Upper lobe of left lung (tissue), 6 donors: ENCODE measurements at places on chromosomes 3 and 15. TPM values are rescaled to one million over a fixed set of nuclear protein-coding genes. Genes with fewer than 3 reads are reported as not detected.

DNA sequence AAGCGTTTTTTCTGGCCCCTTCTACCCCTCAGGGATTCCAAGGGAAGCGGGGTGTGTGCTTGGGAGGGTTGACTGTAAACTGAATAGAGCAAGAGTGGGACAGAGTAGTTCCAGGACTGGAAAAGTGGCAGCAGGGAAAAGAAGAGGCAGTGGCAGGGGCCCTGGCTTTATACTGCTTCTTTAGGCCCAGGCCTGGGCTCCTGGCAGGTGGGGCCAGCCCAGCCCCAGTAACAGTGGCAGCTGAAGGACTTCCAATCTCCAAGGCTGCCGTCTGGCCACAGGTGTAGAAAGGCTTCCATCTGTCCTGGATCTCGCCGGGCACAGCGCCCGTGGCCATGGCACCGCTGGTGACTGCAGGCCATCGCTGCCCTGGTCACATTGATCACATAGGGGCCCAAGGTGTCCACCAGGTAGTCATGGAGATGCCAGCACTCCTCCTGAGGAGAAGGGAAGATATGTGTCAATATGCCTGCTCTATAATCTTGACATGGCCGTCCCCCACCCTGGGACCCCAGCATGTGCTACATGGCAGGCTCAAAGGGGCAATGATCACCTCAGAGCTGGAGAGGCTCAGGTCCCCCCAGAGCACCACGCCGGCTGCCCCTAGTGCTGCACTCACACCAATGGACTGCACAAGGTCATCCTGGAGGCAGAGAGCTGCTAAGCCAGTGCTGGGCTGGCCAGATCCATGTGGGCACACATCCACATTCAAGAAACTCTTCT, 1.0 kb upstream of the IFRD2 start:
- peak overlapping the region; percentile 94 for H3K27ac ChIP-seq
- DNase-seq: no peak
- H3K4me1 ChIP-seq: peaks cover 29% of the 10 kb centered on the region
- no peaks in the 10 kb centered on the region for H3K27me3 ChIP-seq
- H3K36me3 ChIP-seq: peaks cover 23% of the 10 kb centered on the region

GRCh38 chr3:11201251-11202019, 47.1 kb downstream of the HRH1 start:
- H3K36me3 ChIP-seq: no peaks in the 10 kb centered on the region
- H3K4me3 ChIP-seq: no peak overlapping the region
- no peaks in the 10 kb centered on the region for H3K27me3 ChIP-seq
- H3K4me1 ChIP-seq: peaks cover 12% of the 10 kb centered on the region

DNA sequence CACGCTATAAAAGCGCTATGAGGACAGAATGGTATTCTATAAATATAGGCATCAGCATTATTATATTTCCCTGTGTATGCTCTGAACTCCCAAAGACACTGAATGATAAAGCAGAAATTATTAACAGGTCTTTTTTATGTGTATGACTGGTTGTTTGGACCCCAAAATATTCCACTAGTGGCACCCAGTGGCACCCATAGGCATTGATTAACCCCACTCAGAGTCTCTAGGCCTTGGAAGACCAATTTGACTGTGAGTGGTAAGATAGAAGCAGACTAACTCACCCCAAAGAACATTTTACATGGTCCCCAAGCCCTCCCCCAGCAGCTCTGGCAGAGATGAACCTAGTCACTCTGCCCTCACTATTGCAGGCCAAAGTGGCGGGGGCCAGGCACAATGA, 45.4 kb upstream of the UBE2E1 start:
- H3K4me1 ChIP-seq: no peaks in the 10 kb centered on the region
- H3K4me3 ChIP-seq: no peak overlapping the region
- no peaks in the 10 kb centered on the region for H3K36me3 ChIP-seq
- H3K27ac ChIP-seq: no peak overlapping the region
- H3K27me3 ChIP-seq: no peaks in the 10 kb centered on the region
- no peak for DNase-seq

DNA sequence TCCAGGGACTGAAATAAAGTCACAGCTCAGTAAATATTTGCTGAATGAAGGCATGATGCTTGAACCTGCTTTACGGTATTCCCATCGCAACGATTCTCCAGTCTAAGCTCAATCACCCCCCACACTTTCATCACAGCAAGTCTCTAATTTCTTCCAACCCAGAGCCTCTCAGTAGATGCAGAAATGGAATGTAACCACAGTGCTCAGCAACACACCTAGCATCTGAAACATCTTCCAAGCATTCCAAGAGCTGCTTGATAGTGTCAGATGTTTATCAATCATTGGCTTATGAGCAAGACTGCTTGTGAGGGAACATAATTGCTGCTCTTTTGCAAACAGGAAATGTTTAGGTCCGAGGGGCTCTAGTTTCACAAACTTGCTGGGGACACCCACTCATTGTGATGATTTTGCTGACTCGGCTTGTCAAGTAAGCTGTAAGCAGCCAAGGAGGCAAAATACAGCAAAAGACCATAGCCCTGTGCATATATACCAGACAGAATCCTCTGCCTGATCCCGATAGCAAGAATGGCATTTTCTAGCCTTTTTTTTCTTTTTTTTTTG, 751.2 kb downstream of the NR2F2 start:
- H3K27me3 ChIP-seq: no peaks in the 10 kb centered on the region
- no peak overlapping the region for H3K27ac ChIP-seq
- no peaks in the 10 kb centered on the region for H3K4me1 ChIP-seq

DNA sequence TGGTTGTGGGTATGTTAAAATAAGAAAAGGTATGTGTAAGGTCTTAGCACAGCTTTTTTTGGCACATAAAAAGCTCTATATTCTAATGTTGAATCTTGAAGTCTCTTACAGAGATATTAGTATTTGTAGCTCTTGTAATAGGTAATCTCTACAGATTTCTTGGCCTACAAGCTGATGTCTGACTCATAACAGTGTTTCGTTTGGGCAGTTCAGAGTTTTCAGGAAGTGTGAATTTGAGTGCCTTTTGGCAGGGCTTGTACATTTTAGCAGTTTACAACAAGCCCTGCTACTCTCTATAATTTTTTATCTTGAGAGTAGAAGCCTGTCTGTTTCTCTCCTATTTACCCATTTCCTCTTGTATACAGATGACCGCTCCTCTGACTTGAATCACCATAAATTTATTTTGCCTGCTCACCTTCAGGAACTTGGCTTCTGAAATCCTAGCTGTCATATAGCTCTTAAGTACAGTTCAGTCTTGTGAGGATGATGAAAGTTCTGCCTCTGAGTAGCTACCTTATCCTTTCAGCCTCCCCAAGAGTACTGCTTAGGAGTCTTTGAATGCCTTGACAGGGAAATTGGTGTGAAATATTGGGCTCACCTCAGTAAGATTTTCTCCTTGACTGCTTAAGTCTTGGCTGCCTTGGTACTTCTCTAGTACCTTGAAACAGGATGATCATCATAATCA, 419.9 kb upstream of the RARB start:
- DNase-seq: peak; percentile 21
- no peaks in the 10 kb centered on the region for H3K36me3 ChIP-seq
- peaks cover 9% of the 10 kb centered on the region for H3K4me1 ChIP-seq
- H3K27ac ChIP-seq: no peak overlapping the region

DNA sequence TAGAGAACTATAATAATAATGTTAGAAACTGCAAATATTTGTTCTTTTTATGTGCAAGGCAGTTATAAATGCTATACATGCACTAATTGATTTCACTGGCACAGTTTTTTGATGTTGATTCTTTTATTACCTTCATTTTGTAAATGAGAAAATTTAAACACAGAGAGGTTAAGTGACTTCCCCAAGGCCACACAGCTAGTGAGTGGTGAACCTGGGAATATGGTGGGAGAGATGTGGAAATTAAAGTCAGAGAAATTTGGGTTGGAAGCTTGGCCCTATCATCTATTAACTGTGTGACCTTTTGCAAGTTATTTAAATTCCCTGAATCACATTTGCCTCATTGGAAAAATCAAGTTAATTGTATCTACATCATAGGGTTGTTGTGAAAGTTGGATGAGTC, 39.6 kb upstream of the AKAP13 start:
- no peak overlapping the region for H3K4me3 ChIP-seq
- no peaks in the 10 kb centered on the region for H3K36me3 ChIP-seq
- H3K27me3 ChIP-seq: no peaks in the 10 kb centered on the region
- no peaks in the 10 kb centered on the region for H3K4me1 ChIP-seq
- no peak overlapping the region for H3K27ac ChIP-seq
- DNase-seq: no peak

DNA sequence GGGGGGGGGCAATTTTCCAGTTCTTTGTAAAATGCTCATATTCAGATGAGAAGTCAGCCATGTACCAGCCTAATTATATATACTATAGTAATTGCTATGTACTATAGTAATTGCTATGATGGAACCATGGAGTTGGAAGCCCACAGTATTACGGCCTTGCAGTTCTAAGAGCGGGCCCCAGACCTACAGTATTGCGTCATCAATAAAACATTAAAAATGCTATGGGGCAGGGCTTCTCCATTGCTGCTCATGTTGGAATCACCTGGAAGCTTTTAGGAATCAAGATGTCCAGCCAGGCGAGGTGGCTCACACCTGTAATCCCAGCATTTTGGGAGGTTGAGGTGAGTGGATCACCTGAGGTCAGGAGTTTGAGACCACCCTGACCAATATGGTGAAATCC, 443.7 kb upstream of the GRM7 start:
- H3K4me3 ChIP-seq: no peak overlapping the region
- no peaks in the 10 kb centered on the region for H3K36me3 ChIP-seq
- DNase-seq: no peak
- no peaks in the 10 kb centered on the region for H3K27me3 ChIP-seq
- H3K4me1 ChIP-seq: no peaks in the 10 kb centered on the region

DNA sequence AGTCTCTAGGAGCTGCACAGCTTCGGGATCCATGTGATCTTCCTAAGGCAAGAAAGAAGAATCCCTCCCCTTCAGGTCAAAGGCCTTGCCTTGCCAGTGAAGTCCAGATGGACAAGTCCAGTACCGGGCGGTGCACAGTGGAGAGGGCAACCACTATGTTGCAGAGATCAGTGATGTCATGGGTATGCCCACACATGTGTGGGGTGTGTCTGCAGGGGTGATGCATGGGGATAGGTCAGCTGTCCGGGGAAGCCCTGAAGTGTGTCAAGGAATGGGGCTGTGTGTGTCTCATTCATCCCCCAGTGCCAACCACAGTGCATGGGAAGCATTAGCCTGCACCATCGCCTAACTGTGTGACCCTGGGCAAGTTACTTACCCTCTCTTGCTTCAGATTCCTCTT, 66.5 kb downstream of the TLE3 start:
- no peaks in the 10 kb centered on the region for H3K27me3 ChIP-seq
- H3K27ac ChIP-seq: no peak overlapping the region
- H3K4me3 ChIP-seq: no peak overlapping the region

- H3K27me3 ChIP-seq: peaks cover 28% of the 10 kb centered on the region
- peaks cover 20% of the 10 kb centered on the region for H3K4me1 ChIP-seq
- DNase-seq: no peak
- H3K36me3 ChIP-seq: no peaks in the 10 kb centered on the region
- peak overlapping the region; percentile 84 for H3K27ac ChIP-seq
These were observed 4.3 kb downstream of the PTH1R start for GRCh38 chr3:46881596-46882376.

GRCh38 chr3:154304936-154305335, 19.4 kb downstream of the DHX36 start:
- no peaks in the 10 kb centered on the region for H3K27me3 ChIP-seq
- no peak overlapping the region for H3K27ac ChIP-seq
- H3K36me3 ChIP-seq: peaks cover 27% of the 10 kb centered on the region
- no peaks in the 10 kb centered on the region for H3K4me1 ChIP-seq
- DNase-seq: no peak
- no peak overlapping the region for H3K4me3 ChIP-seq

- H3K36me3 ChIP-seq: peaks cover 13% of the 10 kb centered on the region
- H3K4me3 ChIP-seq: no peak overlapping the region
- DNase-seq: no peak
- peaks cover 8% of the 10 kb centered on the region for H3K4me1 ChIP-seq
- H3K27ac ChIP-seq: no peak overlapping the region
- no peaks in the 10 kb centered on the region for H3K27me3 ChIP-seq
These were observed 109.5 kb downstream of the PGPEP1L start for GRCh38 chr15:98898122-98898521.

DNA sequence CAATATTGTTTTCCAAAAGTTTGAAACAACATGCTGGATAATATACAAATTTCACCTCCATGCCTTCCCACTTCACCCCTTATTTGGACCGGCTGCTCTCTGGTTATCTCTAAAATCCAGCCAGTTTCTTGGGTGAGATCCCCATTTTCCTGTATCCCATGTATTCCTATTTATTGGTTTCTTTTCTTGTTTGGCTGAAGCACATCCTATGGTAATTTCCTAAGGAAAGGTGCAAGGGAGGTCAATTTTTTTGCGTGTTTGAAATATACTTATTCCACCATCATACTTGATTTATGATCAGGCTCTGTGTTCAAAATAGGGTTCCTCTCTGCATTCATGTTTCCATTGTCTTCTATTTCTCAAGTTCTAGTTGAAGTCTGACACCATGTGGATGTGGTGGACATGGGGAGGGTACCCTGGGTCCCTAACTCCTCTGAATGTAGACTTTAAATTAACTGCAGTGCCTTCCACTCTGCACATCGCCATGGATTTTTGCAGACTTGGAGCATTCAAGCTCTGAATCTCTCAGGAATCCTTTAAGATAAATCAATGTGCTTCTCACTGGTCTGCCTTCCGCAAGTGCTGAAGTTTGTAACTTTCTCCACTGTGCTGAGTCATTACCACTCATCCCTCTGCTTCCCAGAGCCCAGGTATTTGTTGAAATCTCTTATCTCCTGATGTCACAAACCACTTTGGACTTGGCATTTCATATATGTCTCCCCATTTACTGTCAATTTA, 52.1 kb upstream of the TLE3 start:
- no peaks in the 10 kb centered on the region for H3K27me3 ChIP-seq
- H3K4me1 ChIP-seq: peaks cover 12% of the 10 kb centered on the region
- H3K36me3 ChIP-seq: no peaks in the 10 kb centered on the region
- H3K4me3 ChIP-seq: no peak overlapping the region

DNA sequence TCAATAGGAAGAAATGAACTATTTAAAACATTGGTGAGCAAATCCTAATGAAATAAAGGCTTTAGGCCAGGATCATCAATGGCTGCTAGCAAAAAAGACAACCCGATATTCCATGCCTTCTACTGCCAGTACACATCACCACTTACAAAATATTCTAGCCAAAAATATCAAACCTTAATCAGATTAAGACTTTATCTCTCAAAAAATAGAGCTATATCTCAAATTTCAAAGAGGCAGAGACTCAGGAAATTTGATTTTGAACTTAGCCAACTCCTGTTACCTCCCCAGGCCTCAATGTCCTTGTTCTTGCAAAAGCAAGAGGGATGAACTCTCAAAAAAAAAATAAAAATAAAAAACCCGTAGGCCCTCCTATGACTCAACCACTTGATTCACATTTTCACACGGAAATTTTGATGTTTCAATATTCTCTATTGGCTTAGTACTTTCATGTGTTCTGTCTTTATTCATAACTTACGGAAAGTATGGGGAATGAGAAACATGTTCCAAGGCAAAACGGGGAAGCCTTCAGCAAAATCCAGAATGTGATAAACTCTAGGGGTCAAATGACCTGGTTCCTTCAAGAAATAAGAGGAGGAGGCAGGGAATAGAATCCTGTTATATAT, 273.3 kb upstream of the ZPLD1 start:
- no peak overlapping the region for H3K4me3 ChIP-seq
- peaks cover 7% of the 10 kb centered on the region for H3K4me1 ChIP-seq
- no peak overlapping the region for H3K27ac ChIP-seq
- H3K27me3 ChIP-seq: no peaks in the 10 kb centered on the region
- H3K36me3 ChIP-seq: no peaks in the 10 kb centered on the region
- DNase-seq: no peak

Gene GP5
- not detected for total RNA-seq

Gene OR5K2
- total RNA-seq: not detected

Gene KCNH8
- 0.15 TPM for total RNA-seq

Gene POLQ
- 0.46 TPM for total RNA-seq

Gene IGSF10
- total RNA-seq: 22.5 TPM

Gene HES1
- total RNA-seq: 14.9 TPM

Gene TNNC1
- 124 TPM for total RNA-seq

Gene POPDC2
- 2.0 TPM for total RNA-seq
